CD8-positive, alpha-beta T cell (primary cell): ENCODE measurements at places on chromosomes 2 and 18. TPM values are rescaled to one million over a fixed set of nuclear protein-coding genes. Genes with fewer than 3 reads are reported as not detected.

The EMILIN2 gene
- 1.7 TPM for total RNA-seq

The MAP2 gene
- not detected for total RNA-seq

The CRYGD gene
- total RNA-seq: not detected

The KIF3C gene
- 2.3 TPM for total RNA-seq

The EN1 gene
- not detected for total RNA-seq

The SERPINB5 gene
- total RNA-seq: not detected

The LOXHD1 gene
- 0.19 TPM for total RNA-seq

The CRYBA2 gene
- total RNA-seq: not detected

DNA sequence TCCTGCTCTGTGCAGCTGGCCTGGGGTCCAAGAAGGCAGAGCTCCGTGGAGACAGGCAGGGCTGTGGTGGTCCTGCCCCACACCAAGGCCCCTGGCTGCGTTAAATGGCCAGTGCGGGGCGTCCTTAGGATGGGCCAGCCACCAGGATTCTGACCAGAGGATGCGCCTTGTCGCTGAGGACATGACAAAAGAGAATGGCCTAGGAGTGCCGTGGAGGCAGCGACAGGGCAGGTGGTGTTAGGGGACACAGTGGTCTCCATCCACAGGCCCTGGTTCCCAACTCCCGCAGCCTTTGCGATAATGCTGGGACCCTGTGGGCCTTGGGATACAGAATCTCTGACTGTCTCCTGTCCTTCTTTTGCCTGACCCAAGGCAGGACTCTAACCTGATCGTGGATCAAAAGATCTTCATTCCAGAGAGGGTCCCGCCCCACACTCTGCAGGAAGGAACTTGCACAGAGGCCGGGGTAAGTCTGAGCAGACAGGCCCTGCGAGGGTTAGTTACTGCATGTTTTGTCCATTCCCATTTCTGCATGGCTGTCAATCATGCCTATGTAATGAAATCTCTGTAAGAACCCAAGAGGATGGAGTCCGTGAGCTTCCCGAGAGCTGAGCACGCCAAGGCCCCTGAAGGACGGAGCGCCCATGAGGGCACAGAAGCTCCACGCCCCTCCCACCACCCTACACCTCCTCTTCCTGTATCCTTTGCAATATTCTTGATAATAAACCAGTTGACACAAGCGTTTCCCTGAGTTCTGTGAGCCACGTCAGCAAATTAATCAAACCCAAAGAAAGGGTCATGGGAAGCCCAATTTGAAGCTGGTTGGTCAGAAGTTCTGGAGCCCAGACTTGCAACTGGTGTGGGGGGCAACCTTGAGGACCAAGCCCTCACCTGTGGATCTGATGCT lies 251.5 kb upstream of the SALL3 start:
- no peak for DNase-seq

DNA sequence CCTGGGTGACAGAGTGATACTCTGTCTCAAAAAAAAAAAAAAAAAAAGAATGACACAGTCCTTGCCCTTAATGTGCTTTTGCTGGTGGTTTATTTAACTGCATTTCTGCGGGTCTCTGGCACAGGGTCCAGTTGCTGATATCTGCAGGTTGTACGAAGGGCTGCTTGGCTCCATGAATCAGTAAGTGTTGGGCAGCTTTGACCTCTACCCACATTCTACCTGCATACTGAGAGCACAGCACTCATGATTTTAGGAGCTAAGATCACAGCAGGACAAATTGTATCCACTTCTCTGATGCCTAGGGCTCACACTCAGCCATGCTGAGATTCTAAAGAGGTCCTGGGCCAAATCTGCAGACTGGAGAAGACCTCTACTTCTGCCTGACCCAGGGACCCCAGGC lies 119.4 kb upstream of the MYCN start:
- no peak for DNase-seq

DNA sequence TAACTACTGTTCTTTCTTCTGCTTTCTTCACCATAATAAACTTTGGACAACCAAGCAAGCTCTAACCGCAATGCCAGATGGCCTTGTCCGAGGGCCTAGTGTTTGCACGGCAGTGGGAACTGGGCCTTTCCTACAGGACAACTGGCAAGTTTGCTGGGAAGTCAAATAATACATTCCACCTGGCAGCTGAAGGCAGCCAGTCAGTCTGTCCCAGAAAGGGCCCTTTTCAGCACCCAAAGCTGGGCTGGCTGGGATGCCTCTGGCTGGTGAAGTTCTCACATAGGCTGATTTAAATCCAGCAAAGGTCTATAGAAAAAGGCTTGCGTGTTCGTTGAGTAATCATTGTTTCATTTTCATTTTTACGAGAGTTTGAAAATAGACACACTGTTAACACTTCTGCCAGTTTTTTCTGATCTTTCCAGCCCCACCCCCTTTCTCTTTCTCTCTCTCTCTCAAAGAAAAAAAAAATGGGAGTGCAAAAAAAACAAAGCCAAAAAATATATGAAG lies 110.0 kb upstream of the EPAS1 start:
- DNase-seq: peak; percentile 46

GRCh38 chr2:30706534-30707303 lies 100.5 kb downstream of the CAPN13 start:
- peak; percentile 50 for DNase-seq

DNA sequence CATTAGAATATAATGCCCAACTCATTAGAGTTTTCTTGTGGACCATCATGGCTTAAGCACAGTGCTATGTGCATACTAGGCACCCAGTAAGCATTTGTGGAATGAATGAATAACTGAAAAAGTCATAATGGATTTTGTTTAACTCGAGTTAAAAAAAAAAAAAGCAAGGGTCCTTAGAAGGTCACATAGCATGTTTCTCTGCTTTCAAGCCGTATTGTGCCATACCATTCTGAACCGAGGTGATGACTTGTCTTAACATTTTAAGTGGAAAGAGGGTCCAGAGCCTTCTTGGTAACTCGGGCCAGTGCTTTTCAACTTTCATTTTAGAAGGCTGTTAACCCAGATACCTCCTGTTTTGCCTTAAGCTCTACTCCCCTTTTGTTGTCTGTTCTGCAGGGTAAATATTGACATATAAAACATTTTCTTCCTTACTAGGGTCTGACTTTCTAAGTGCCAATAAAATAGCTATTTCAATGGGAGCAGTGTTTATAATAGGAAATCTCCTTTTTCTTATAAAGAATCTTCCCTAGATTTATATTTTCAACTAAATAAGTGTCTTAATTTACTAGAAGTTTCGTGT lies 787 bp upstream of the ADGRF3 start:
- no peak for DNase-seq

GRCh38 chr2:204753841-204754240 lies 208.6 kb downstream of the PARD3B start:
- DNase-seq: no peak

DNA sequence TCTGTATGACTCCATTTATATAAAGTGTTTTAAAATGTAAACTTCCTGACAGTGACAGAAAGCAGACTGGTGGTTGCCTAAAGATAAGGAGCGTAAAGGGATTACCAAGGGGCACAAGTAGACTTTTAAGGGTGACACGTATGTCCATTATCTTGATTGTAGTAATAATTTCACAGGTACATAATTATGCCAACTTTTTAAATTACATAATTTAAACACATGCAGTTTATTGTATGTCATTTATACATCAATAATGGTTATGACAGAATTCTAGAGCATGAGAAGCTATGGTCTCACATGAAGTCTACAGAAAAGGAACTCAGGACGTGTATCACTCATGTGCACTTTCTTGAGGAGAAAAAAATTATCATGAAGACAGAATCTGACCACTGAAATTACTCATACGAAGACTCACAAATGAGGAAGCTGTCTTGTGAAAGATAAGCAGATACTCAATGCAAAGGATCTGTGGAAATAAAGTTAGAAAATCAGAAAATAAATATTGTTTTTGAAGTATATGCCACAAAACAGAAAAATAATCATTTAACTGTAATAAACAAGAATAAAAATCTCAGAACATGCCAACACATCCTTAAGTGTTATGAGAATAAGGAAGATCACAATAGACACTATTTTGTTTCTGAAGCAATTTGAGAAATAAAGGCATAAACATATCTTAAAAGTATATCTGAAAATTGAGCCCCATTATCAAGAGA lies 84.4 kb downstream of the TMEM131 start:
- no peak for DNase-seq

- no peak for DNase-seq
These were observed 232.9 kb downstream of the RBM43 start for GRCh38 chr2:151028691-151029176.

- no peak for DNase-seq
These were observed 27.2 kb downstream of the ITGA6 start for GRCh38 chr2:172454404-172455120.

DNA sequence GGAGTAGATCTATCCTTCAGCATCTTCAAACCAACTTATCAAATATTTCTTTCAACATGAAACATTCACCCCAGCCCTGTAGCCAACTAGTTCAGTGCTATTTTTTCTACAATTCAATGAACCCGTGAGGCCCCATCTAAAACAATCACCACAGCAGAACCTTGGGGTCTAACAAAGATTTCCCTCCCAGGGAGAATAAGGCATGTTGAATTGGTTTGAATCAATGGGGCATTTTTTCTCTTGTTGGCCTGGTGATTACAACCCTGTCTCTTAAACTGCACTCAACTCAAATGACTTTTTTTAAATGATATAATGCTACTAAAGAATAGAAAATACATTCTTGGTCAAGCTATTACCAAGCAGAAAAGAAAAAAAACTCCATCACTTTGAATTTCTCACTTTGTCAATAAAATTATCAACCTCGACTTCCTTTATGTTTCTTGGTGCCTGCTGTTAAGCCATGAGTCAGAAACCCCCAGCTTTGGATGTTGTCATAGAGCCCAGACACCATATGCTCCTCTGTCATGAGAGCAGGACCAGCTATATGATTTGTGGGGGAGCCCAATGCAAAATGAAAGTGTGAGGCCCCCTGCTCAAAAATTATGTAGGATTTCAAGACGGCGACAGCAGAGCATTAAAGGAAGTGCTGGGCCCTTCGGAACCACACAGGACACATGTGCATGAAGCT lies 282.4 kb downstream of the MEIS1 start:
- no peak for DNase-seq

- DNase-seq: no peak
These were observed 77.3 kb downstream of the SOCS6 start for GRCh38 chr18:70366174-70366573.

DNA sequence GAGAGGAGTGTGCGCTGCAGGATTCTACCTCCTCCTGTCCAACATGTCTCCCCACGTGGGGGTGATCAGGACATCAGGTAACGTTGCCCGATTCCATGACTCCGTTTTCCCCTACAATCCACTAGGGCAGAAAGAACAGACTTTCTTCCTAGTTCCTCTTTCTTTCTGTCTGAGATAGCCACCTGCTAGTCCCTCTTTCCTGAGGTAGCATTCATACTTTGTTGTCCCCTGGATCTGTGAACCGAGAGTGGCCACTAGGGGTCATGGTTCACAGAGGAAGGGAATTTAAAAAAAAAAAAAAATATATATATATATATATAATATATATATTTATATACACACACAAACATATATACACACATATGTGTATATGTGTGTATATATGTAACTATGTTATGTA lies 210.0 kb upstream of the ZNF521 start:
- DNase-seq: no peak

DNA sequence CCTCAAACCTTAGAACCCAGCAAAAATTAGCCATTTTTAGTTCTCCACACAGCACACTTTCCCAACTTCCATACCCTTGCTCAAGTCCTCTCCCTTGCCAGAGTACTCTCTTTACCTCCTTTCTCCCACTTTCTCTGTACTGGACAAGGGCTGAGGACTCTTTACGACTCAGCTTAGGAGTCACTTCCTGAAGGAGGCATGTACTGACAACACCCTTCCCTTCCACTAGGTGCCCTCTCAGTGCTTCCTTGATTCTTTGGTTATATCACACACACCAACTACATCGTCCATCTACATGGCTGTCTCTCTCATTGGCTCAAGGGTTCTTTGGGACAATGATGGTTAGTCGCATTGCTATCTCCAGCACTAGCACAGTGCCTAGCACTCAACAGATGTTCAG lies 5.2 kb upstream of the C18orf63 start:
- DNase-seq: no peak

GRCh38 chr18:43931439-43931838 lies 654.1 kb upstream of the SYT4 start:
- no peak for DNase-seq

- DNase-seq: no peak
These were observed 55.5 kb upstream of the CUL3 start for GRCh38 chr2:224640679-224641078.

DNA sequence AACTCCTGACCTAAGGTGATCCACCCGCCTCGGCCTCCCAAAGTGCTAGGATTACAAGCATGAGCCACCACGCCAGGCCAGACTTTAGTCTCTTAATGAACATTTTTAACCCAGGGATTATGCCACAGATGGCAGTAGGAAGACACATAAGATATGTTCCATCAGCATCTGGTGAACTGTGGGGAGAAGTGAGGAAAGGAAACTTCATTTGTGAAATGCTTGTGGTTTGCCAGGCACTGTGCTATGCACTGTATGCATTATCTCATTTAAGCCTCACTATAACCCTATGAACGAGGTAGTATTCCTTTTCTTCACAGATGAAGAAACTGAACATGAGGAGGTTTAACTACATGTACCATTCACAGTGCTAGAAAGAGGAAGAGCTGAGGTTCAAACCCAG lies 29.3 kb downstream of the PTRHD1 start:
- DNase-seq: no peak

DNA sequence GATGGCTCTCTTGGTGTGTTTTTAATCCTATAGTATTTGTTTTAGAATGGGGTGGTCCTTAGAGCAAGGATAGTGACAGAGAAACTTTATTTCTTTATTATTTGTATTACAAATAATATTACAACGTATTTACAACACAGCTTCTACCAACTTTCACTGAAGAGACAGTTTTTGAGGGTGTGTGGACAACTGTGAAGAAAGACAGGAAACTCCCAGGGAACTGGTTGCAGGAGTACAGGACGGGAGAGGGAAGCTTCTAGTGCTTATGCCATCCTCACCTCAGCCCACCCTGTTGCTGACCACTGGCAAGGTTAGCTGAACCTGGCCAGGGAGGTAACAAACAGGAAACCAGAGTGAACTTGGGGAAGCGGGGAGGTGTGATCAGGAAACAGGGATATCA lies 251.7 kb downstream of the BCL11A start:
- DNase-seq: no peak

GRCh38 chr2:147600223-147600622 lies 244.6 kb upstream of the ACVR2A start:
- no peak for DNase-seq

DNA sequence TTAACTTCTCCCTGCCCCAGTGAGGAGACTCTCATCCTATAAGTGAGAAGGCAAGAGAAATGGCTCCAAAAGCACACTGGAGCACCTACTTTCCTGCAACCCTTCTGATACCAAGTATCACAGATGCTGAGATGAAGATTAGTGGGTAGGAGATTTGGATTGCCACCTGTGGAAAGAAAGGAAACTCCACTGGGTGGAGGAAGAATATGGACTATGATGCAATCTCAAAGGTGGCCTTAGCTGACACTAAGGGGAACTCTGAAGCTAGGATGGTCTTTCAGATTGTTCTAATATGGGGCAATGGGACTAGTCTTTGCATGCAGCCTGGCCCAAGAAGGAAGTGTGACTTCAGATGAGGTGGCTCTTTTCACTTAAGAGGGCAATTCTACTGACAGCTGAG lies 21.6 kb downstream of the PRKRA start:
- no peak for DNase-seq
